ENCODE measurements at places on chromosomes 1 and 21.

GRCh38 chr1:54364995-54365394, 41.2 kb downstream of the SSBP3 start:
- no peak for DNase-seq

DNA sequence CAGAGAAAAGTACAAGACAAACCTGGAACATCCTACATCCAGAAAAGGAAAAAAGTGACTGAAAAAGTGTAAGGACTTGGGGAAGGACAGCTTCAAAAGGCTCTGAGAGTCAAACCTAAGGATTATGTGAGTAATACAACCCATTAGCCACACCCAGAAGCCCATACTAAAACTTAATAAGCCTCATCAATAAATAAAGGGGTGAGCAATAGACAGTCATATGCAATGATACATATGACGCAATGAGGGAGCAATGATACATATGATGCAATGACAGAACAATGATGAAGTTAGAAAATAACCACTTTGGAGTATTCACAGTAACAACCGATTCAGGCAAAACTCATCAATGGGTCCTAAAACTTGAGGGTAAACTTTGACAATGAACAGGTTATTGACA, 50.1 kb downstream of the BRWD1 start:
- DNase-seq, result no peak

DNA sequence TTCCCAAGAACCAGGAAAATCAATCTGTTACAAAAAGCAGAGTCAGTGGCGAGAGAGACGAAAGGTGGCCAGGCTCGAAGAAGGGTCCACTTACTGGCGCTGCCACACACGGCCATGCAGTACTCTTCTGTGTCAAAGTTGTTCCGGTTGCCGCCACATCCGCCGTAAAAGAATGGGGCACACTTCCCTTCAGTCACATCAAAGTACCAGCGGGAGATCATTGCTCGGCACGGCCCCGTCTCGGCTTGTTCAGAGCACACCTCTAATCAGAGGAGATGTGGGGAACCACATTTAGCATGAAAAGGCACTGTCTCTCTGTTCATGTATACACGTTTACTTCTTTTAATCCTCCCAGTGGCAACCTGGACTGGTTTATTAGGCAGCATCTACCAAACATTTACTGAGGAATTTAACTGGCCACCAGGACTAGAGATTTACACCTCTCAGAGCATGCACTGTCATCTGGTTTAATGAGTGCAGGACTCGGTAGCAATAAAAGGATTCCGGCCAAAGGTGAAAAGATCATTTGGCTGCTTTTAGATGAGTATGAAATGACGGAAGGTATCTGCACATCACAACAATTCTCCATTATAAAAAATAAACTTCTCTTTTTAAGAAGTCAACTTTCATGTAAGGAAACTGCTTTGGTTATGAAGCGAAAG, 170.5 kb downstream of the APP start:
- DNase-seq, result no peak

GRCh38 chr1:21324368-21325141, 34.3 kb upstream of the ECE1 start:
- DNase-seq, result no peak

GRCh38 chr1:157124855-157125254, 13.3 kb downstream of the ETV3 start:
- DNase-seq, result no peak

DNA sequence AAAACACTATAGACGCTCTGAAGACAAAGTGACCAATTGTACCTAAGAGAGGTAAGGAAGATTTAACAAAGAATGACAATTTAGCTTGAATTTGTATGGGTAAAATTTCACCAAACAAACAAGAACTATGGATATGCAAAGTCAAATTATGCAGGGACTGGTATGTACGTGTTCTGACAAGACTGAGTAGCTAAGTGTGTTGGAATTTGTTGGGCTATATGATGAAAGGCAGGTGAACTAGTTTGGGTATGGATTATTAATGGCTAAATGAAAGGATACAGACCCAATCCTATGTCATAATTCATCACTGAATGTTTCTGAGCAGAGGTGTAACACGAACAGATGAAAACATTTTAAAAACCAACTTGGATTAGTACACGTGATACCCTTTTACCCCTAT, 7.6 kb downstream of the DNTTIP2 start:
- DNase-seq, result no peak

GRCh38 chr21:28636752-28637691, 355.7 kb downstream of the LTN1 start:
- DNase-seq, result no peak

Data from Ammon's horn (tissue), 1 donor.